HT1080 (cell line): ENCODE measurements at places on chromosomes 4 and X.

- no peak for DNase-seq
These were observed 213.3 kb upstream of the MAB21L2 start for GRCh38 chr4:150368667-150369066.

GRCh38 chr4:183038436-183038835 lies 60.6 kb upstream of the WWC2 start:
- DNase-seq = no peak

DNA sequence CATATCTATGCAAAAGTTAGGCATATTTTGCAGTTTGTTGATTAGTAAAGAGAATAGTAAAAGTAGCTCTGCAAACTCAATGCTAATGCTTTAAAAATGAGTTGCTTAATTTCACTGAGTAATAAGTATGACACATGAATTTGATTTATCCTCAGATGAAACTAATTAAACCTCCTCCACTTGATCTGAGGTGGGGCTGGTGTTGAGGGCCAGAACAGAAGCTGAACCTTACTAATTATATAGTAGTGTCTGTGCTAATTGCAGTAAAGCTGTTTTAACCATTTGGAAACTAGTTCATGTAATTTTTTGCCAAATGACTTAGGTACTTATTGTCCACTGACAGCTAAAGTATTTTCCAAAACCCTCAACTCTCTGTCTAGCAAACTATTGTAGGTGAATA lies 7.7 kb upstream of the PGAM4 start:
- DNase-seq = no peak

GRCh38 chr4:14293582-14293981 lies 666.1 kb upstream of the BOD1L1 start:
- no peak for DNase-seq

DNA sequence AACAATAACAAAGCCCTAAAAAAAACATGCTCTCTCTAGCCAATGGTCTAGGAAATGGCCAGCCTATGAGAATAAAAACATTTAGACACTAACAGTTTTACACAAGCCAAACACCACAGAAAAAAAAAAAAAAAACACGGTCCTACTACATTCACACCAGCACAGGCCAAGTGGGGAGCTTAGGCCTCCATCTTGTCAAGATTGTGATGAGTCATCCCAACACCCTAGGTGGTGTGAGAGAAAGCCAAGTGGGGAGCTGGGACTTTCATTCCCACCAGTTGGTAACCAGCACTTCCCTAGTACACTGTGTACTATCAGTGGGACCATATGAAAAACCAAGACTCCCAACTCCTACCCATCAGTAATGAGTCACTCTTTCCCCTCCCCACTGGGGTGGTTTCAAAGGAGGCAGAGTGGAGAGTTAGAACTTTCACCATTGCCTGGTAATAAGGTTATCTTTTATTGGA lies 95.6 kb downstream of the ADAMTS3 start:
- peak; percentile 68 for DNase-seq

DNA sequence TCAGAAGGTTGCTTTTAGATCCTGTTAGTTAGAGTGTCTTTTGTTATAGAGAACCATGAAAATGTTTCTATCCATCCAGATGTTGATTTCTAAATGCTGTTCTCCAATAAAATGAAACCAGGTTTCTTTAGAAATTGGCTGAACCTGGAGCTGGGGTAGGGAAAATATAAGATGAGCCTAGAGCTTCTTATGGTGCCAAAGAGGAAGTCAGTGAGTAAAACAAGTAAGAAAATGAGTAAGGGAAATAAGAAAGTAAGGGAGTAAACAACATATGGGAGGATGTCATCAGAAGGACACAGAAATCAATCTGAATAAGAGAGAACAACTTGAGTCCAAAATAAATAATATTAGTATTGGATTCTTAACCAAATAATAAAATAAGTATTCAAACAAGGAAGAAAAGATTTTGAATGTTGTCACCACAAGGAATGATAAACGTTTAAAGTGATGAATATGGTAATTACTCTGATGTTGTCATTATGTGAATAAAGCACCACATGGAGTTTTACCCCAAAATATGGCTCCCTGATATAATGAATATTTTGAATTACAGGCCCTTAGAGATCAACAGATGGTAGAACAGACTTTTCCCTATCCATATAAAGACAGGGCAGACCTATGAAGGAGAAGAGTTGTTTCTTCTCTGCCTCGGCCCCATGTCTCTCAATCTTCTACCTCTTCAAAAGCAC lies 506.1 kb downstream of the IL15 start:
- DNase-seq = no peak

GRCh38 chr4:73068491-73069337 lies 802 bp downstream of the COX18 start:
- DNase-seq = peak; percentile 47

- DNase-seq = no peak
These were observed 601 bp downstream of the SLC25A43 start for GRCh38 chrX:119399772-119400101.

- no peak for DNase-seq
These were observed 29.8 kb upstream of the SMARCAD1 start for GRCh38 chr4:94177822-94178221.

DNA sequence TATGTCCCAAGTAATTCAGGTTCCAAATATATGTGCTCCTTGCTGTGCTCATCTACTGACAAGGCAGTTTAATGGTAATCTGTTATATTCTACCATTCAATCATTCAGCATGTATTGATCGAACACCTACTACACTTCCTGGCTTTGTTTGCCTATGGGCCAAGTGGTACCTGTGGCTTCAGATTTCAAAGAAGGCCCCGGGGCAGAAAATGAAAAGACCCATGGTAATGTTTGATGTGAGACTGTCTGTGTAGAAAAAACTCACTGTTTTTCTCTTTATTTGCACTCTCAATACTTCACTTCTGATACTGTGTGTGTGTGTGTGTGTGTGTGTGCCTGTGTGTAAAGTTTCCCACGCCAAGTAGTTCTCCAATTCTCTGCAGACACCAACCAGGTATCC lies 61.0 kb upstream of the FRAS1 start:
- DNase-seq = no peak

- DNase-seq = no peak
These were observed 37.2 kb upstream of the FAM9C start for GRCh38 chrX:13081395-13082205.

DNA sequence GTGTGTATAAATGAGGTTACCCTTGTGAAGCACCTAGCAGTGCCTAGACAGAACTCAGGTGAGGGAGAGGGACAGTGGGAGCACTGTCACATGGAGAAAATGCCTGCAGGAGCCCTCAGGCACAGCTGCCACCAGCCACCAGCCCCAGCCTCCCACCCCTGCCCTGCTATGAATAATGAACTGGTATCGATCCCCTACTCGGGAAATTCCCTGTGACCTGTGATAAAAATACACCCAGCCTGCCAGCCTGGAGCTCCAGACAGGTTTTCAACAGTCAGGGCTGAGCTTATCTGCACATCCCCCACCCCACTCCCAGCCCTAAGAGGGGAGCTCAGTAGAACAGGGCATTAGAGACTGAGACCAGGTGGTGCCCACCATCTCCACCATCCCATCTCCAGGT lies 159.6 kb upstream of the PJA1 start:
- DNase-seq = no peak

GRCh38 chr4:56426273-56426672 lies 9.1 kb downstream of the PPAT start:
- no peak for DNase-seq

GRCh38 chr4:112813790-112814189 lies 176.8 kb downstream of the LARP7 start:
- peak; percentile 50 for DNase-seq

- DNase-seq = peak; percentile 3
These were observed 585.7 kb downstream of the IL15 start for GRCh38 chr4:142222127-142222526.
